Suppressor macrophage treated with lipopolysaccharide for 1 hour (primary cell): ENCODE measurements at places on chromosomes 7 and 10.

DNA sequence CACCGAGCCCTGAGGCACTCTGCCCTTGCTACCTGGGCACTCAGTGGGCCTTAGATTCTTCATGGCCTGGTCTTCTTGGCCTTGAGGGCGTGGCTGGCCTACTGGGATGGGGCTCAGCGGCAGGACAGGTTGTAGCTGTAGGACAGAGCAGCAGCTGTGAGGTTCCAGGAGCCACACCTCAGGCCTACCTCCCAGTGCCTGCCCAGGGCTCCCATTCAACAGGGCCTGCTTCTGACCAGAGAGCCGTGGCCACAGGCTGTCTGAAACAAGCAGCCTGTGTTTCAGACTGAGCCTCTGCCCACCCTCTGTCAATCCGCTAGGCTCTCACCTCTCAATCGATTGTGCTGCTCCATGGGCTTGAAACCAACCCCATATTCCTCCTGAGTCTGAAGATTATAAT is 928.0 kb upstream of the ZNF722 start:
- DNase-seq: no peak

DNA sequence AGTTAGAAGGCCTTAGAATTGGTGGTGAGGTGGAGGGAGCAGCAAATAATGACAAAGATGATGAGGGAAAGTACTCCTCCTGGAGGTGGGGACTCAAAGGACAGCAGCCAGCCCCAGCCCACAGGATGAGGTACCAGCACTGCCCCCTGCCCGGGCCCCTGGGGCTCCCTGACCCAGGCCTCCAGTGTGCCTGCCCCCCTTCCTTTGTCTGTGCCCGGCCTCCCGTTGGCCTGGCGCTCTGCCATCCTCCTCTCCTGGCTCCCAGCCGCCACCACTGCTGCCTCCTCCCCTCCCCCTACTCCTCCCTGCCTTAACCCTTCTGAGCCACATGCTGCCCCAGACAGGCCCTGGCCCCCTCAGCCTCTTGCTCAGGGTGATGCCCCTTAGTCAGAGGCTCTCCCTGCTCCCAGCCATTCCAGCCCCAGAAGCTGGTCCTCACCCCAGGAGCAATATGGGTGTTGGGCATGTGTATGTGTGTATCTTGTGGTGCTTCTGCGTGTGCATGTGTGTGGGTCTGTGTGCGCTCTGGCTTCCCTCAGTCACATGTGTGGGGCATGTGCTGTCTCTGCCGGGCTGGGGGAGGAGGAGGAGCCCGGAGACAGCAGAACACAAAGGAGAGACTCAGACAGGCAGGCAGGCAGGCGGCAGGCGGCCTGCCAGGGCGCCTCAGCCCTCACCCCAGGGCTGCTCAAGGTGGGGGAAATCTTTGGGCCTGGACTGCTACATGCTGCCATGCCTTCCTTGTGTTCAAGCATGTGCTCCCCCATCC is 2.6 kb downstream of the LDB1 start:
- DNase-seq: peak; percentile 35

DNA sequence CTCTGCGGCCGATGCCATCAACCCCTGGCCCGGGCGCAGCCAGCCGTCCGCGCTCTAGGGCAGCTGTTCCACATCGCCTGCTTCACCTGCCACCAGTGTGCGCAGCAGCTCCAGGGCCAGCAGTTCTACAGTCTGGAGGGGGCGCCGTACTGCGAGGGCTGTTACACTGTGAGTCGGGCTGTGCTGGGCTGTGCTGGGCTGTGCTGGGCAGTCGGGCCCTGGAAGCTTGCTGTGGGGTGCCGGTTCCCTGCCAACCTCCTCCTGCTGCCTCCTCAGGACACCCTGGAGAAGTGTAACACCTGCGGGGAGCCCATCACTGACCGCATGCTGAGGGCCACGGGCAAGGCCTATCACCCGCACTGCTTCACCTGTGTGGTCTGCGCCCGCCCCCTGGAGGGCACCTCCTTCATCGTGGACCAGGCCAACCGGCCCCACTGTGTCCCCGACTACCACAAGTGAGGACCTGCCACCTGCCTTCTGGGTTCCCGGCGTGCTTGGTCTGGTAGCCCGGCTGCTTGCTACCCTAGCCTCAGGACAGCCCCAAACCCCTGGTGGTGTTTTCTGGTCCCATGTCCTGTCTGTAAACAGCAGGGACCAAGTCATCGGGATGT is 7.5 kb downstream of the ZYX start:
- DNase-seq: no peak

GRCh38 chr7:140456551-140457051 is 22.7 kb downstream of the MKRN1 start:
- DNase-seq: no peak

- DNase-seq: no peak
Measured at GRCh38 chr7:121053219-121053618, 64.7 kb downstream of the CPED1 start.

GRCh38 chr10:108358912-108359311 is 1194.4 kb upstream of the SORCS1 start:
- DNase-seq: peak; percentile 65
